ENCODE measurements at places on chromosomes 2 and 18.

DNA sequence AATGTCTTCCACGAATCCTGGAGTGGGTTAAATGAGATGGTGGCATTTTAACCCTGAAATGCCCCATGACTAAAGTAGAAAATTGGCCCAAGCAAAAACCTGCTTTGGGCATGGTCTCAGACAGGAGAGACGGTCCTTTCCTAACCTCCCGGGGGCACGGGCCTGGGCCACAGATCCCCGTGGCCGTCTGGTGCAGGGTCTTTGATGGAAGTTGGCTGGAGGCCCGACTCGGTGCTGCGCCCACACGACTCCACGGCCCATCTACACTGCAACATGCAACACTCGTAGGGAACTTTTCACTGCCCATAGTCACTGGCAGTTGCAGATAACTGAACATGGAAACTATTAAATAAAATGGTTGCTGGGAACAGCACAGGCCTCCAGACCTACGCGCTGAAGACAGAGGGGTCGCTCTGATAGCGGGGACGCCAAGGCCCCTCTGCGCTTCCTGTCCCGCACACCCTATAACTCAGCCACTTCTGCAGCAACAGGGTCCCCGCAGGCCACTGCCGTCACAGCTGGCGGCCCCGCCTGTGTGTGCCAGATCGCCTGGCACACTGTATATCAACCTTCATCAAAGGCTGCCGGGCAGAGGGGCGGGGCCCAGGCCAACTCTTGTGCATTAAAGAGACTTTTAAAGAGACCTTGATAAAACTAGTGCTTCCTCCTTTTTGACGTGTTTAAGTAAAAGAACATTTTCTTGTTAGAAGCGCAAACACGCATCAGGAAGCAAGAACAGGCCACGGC, 214.1 kb downstream of the TWIST2 start:
- DNase-seq, result no peak

- peak; percentile 82 for DNase-seq
Measured at GRCh38 chr2:45993476-45993991, 303.7 kb upstream of the EPAS1 start.

GRCh38 chr18:79765491-79766245, 32.1 kb upstream of the KCNG2 start:
- no peak for DNase-seq

DNA sequence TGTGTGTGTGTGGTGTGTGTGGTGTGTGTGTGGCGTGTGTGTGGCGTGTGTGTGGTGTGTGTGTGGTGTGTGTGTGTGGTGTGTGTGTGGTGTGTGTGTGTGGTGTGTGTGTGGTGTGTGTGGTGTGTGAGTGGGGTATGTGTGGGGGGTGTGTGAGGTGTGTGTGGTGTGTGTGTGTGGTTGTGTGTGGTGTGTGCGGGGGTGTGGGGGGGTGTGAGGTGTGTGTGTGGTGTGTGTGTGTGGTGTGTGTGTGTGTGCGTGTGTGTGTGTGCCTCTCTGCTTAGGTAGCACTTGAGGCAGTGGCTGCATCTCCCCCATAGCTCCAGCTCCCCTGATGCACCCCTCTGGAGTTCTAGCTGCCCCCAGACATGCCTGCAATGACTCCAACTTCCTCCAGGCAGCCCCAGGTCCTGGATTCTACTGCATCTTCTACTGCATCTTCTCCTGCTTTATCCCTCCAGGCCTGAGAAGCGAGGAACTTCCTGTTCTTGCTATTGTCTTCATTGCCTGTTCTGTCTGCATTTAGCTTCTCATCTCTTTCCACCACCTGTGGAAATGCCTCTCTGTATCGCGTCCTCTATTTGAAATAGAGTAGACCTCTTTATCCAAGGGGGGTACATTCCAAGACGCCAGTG, 22.2 kb upstream of the MLPH start:
- no peak for DNase-seq

- no peak for DNase-seq
Measured at GRCh38 chr18:46411867-46412690, 244.9 kb downstream of the LOXHD1 start.

DNA sequence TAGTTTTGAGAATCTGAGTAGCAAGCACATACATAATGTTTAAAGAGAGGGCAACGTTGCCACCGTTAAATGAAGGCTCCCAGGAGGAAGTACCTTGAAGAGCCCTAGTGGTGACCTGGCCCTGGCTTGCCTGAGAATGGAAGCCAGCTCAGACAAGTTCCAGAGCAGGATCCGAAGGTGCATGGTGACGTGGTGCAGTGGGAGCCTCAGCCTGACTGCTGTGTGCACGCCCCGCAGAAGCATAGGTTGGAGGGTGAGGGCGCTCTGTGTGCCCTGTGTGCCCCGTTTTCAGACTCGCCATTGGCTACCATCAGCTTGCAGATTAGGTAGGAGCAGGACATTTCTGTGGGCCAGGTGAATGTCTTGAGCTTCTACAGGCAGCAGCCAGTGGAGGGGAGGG, 68.2 kb downstream of the ZNF407 start:
- no peak for DNase-seq

GRCh38 chr2:196434217-196434616, 205.3 kb upstream of the CCDC150 start:
- no peak for DNase-seq

DNA sequence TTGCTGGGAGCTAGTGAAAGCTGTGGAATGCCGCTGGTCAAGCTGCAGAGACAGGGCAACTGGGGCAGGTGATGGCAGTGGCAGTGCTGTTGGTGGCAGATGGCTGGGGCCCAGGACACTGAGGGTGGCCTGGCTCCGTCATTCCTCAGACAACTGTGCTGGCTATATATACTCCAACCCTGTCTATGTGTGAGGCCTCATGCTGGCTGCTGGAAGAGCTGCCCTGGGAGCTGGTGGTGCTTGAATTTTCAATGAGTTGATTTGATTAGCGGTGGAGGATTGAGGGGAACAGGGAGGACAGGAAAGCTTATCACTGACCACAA, 66.5 kb upstream of the TMEM200C start:
- DNase-seq, result no peak

GRCh38 chr2:12555012-12555645, 161.6 kb upstream of the TRIB2 start:
- DNase-seq, result no peak

DNA sequence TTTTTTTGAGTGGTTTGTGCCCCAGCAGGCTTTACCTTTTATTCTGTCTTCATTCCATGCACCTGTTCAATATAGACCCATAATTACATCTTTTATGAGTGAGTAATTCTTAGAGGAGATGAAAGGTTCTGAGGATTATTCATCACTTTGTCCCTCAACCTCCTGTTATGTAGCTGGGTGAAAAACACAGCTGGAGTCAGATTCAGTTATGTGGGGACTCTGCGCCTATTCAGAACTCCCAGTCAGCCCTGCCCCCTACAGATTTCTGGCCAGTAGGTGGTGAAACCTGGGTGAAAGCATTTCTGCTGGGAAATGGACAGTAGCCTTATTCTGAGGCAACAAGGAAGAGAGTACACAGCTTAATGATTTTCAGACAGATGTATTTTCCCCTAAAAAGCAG, 107.8 kb downstream of the MGAT5 start:
- no peak for DNase-seq

DNA sequence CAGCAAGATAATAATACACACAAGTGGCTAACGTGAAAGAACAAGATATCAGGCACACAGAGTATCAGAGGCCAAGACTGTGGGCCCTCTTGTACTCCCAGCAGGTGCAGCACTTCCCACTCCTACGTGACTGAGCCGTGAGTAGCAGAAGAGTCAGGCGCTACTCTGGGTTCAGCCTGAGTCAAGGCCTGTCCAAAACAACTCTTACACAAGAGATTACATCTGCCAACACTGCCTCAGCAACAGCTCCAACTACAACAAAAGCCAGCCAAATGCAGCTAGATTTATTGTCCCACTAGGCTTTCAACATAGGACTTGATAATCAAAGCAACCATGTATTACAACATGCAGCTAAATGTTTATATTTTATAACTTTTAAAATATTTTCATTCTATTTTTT, 56.2 kb downstream of the ITSN2 start:
- DNase-seq, result peak; percentile 94

- DNase-seq, result no peak
Measured at GRCh38 chr2:167860082-167860481, 387.3 kb downstream of the STK39 start.

GRCh38 chr2:66587216-66587615, 152.3 kb downstream of the MEIS1 start:
- DNase-seq, result no peak
